Lower leg skin (tissue), 4 donors: ENCODE measurements at places on chromosomes 12 and 14.

DNA sequence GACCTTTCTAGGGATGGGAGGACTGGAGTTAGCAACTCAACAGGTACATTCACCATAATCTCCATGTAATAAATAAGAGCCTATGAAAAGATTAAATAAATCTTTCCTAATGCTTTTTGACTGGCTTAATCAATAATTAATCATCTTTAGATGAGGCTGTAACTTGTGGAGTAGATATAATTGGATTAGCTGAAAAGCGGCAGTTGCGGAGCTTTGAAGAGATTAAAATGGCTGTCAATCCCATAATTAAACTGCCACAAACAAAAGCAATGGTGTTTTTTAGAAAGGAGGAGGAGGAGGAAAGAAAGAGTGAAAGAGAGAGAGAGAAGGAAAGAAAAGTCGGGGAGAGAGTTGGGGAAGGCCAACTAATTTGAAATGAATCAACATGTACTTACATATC lies 70.7 kb upstream of the TMEM263 start:
- no peak for DNase-seq

- no peak for DNase-seq
These were observed 76.1 kb downstream of the RASSF8 start for GRCh38 chr12:26034371-26035142.

DNA sequence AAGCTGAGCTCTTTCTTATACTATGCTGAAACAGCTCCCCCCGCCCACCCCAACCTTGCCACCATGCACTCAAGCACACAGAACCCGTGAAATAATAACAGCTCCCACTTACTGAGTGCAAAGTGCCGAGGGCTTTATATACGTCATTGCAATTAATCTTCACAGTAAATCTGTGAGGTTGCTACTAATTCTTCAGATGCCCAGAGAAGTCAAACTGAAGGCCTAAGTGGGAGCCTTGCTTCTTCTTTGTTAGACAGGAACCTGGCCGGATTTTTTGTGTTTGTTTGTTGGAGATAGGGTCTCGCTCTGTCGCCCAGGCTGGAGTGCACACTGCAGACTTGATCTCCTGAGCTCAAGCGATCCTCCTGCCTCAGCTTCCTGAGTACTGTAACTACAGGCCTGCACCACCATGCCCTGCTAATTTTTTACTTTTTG lies 34.0 kb downstream of the VCPKMT start:
- DNase-seq, result no peak

- DNase-seq, result no peak
These were observed 4.4 kb downstream of the WNT1 start for GRCh38 chr12:48982397-48983080.

DNA sequence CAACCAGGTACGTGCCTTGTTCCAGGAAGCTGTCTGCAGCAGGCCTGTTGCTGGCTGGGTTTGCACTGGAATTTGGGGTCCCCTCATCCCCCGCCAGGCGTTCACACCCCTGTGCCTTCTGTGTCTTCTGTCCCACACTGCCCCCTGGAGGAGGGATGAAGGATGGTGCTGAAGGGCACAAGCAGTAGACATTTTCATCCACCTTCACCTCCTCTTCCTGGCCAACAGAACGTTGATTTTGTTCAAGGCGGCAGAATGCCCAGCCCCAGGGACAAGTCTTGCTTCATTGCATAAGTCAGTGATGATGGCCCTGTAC lies 122.1 kb downstream of the CALM1 start:
- no peak for DNase-seq
